ENCODE measurements at places on chromosomes 5 and 9.

- DNase-seq = no peak
Observed at GRCh38 chr9:22423566-22423965, 23.1 kb upstream of the DMRTA1 start.

DNA sequence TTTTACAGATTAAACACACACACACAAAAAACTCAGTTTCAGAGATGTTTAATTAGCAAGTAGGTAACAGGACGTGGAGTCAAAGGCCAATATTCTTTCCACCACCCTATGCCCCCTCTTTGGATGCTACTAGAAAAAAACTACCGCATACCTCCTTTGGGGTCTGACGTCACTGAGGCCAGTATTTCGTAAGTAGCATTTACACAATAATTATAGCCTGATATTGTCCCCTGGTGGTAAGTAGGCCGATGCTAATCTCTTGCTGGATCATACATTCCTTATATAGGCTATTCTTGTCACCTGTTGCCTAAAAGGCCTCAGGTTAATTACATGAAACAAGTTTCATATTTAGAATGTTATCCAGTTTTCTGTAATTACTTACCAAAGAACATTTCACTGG, 21.0 kb upstream of the SMARCA2 start:
- no peak for DNase-seq

DNA sequence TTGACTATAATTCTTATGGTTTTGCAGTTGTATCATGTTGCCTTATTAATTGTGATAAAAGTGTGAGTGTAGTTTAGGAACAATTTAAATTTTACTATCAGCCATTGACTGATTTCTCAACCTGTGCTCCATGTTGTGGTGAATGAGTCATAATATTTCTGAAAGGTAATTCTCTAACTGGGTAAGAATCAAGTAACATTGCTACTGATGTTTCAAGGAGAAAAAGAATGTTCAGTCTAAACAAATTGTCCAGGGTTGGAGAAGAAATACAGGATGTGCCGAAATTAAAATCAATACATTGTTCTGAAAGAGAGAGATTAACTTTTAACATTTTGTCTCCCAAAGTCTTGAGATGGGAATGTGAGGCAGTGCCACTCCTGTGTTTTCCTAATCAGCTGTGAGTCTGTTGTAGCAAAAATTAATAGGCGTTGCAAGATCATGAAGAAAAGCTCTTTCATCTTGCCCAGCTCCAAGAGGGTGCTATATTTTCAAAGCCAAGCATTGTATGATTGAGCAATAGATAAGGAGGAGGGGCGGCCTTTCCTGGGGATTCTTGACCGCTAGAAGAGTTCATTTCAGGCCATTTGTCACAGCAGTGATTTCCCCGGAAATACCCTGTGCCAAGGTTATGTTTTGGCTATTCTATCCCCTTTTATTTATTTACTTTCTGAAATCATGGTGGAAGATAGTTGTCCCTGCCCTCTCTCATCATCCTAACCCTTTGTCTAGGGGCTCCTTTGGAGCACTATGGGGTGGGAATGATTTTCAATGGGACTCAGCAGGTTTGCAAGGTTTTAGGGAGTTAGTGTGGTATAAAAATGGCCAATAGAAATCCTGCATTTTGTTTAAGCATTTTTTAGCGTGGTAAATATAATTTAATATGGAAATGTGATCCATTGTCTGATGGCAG, 151.6 kb downstream of the FOCAD start:
- no peak for DNase-seq

GRCh38 chr5:66595756-66596635, at the start of gene MAST4:
TSS of gene MAST4 (plus strand) at chr5:66596393. CDS start at chr5:66596656, 263 bp downstream.
- DNase-seq = peak; percentile 71

All from GM18507 (cell line).